Omental fat pad (tissue), 4 donors: ENCODE measurements at places on chromosomes 1 and 21.

DNA sequence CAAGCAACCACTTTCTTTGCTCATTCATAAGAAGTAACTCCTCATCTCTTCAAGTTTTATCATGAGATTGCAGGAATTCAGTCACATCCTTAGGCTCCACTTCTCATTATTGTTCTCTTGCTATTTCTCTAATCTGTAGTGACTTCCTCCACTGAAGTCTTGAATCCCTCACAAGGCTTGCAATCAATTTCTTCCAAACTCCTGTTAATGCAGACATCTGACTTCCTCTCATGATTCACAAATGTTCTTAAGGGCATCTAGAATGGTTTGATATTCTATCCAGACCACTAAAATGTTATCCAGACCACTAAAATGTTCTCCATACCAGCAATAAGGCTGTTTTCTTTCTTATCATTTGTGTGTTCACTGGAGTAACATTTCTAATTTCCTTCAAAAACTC, 528.1 kb downstream of the DPYD start:
- DNase-seq = no peak

GRCh38 chr1:116873680-116874271, 35.9 kb upstream of the PTGFRN start:
- DNase-seq = no peak

GRCh38 chr1:88217386-88217785, 466.7 kb upstream of the PKN2 start:
- DNase-seq = no peak

DNA sequence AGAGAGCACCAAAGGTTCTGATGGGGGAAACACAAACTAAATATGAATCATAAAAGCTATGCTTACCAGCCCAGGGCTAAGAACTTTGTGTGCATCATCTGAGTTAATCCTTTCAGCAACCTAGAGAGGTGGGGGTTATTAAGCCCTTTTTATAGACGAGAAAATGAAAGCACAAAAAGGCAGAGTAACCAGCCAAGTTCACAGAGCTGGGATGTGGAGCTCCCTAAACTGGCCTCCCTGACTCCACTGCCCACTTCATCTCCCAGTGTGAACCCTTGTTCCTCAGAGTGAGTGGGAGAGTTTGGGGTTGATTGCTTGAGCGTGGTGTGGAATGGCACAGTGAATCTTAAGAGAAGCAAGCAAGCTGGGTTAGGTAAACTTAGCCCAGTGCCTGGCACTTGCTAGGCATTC, 10.8 kb upstream of the BCAR3 start:
- DNase-seq = no peak

DNA sequence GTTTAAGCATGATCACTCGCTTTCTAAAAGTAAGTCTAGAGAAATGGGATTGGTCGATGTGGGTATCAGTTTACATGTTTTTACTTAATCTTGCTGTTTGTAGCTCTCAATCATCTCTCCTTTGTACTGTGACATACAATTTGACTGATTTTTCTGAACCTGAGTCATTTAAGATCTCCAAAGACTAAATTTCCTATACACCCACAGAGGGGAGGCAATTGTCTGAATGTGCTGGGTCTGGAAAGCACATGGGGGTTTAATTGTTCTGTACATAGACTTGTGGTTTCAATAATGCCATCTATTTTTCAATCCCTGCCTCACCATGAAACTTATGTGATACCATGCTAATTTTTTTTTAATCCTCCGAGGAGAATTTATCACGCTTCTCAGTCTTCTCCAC, 65.8 kb downstream of the USP25 start:
- no peak for DNase-seq

- DNase-seq = no peak
These were observed 2.8 kb upstream of the SEC22B start for GRCh38 chr1:120178799-120179756.

GRCh38 chr1:18714404-18715175, 83.9 kb downstream of the PAX7 start:
- DNase-seq = no peak

GRCh38 chr1:1361233-1361981, 3.1 kb upstream of the MXRA8 start:
- DNase-seq = no peak

DNA sequence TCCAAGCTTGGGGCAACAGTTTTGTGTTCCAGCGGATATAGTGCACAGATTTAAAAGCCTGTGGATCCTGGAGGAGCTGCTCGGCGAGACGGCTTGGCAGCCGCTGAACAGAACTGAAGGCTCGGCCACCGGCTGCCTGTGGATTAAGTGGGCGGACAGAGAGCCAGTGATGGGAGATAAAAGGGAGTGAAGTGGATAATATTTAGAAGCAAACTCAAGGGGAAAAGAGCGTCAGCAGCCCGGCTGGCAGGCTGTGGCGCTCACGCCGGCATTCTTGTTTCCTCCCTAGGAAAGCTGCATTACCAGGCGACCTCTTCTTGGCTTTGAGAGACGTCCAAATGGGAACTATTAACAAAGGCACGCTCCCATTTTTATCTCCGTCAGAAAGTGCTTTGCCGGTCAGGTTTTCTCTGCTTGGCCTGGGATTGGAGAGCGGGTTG, 10.4 kb downstream of the TRABD2B start:
- DNase-seq = no peak

DNA sequence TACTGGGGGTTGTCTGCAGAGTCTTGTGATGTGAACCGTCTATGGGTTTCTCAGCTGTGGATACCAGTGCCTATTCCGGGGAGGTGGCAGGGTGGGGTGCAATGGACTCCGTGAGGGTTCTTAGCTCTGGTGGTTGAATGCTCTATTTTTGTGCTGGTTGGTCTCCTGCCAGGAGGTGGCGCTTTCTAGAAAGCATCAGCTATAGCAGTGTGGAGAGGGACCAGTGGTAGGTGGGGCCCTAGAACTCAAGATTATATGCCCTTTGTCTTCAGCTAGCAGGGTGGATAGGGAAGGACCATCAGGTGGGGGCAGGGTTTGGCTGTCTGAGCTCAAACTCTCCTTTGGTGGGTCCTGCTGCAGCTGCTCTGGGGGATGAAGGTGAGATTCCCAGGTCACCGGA, 127.3 kb upstream of the PLD5 start:
- no peak for DNase-seq

DNA sequence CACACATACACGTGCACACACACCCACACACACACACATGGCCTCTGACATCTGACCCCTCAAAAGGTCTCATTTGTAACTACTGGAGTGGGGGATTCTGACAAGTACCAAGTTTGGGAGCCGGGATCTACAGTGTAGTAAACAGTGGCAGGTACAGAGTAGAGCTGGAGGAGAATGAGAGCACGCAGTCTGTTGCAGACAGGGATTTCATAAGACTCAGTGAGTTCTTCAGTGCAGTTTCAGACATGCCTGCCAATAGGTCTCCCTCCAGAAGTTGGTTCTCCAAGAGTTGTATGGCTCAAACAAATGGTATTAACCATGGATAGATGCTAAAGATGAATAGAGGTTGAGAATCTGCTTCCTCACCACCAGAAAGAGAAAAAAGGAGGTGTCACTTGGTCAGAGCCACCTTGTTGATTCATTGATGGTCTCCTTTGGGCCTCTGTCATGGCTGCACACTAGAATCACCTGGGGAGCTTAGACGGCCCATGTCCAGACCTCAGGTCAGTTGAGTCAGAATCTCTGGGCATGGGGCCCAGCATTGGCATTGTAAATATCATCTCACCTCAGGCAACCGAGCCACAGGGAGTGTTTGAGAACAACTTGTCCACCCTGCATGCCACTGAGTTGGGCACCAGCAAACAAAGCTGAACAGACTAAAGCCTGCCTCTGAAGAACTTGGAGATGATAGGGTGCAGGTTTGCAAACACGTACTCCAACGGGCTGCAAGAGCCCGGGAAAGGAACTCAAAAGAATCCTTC, 122.1 kb downstream of the EDEM3 start:
- no peak for DNase-seq

DNA sequence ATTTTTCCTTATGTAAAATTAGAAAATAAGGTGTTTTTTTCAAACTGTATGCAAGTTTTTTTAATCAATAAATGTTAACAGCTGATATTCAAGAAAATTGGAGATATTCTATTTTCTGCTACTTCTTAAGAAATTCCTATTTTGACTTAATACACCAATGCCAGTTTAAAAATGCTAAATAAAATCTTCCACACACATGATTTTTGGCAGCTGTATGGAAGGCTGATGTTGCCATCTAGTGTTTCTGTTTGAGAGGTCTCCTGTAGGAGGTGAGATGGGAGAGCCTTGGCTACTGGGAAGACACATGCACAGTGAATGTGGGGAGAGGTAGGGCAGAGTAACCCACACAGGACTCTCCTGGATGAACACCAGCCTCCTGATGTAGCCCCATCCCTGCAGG, 29.2 kb upstream of the OR2B11 start:
- DNase-seq = no peak

GRCh38 chr1:58282623-58283387, 263.7 kb downstream of the OMA1 start:
- DNase-seq = no peak

GRCh38 chr1:85195703-85196102, 5.1 kb downstream of the SYDE2 start:
- no peak for DNase-seq

DNA sequence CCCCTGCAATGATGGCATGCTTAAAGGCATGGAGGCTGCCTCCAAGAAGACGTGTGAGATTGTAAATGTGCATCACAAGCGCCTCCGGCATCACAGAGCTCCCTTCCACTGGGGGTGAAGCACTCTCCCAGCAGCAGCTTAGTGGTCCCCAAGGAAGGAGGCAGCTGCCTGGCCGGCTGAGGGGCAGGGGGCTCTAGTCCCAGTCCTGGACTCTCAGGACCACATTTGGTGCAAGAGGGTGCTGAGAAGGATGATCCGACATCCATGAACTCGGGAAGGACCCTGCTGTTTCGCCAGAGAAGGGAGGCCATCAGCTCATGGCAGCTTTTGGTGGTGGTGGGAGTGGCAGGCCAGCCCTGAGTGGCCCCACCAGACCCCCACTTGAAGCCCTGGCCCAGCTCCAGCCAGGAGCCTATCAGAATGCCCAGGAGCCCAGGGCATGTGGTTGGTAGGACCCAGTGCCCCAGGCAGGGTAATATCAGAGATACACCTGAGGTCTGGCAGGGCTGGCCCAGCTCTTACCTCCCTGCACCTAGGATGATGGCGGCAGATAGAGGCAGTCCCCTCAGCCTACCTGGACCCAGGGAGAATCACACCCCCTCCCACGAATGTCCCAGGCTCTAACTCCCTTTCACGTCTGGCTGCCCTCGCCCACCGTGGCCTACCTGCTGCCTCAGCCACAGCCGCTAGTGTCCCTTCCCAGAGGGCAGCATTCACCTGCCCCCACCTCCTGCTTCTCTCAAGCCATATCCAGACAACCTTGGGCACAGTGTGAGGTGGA, 2.4 kb upstream of the WNT9A start:
- DNase-seq = no peak

- DNase-seq = no peak
These were observed 9.9 kb downstream of the TSSK3 start for GRCh38 chr1:32372149-32372756.

DNA sequence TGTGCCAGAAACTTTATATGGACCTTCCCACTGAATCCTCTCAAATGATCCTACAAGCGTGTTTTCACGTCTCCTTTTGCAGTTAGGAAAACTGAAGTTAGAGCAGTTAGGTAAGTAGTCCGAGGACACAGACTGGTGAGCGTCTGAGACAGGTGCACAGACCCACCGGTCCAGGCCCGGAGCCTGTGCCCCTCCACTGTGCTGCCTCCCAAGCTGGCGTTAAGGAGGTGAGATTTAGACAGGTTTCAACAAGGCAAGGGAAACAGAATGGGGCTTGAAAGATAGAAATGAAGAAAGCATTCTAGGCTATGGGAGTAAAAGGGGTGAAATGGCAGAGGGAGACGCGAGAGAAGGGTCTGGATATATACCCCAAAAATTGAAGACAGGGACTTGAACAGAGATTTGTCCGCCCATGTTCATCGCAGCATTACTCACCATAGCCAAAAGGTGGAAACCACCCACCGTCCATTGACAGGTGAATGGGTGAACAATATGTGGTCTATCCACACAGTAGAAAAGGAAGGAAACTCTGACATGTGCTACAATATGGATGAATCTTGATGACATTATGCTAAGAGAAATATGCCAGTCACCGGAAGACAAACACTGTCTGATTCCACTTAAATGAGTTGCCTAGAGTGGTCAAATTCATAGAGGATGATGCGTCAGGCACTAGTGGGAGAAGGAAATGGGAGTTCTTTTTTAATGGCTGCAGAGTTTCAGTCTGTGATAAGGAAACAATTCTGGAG, 15.7 kb upstream of the PKP1 start:
- DNase-seq = no peak

DNA sequence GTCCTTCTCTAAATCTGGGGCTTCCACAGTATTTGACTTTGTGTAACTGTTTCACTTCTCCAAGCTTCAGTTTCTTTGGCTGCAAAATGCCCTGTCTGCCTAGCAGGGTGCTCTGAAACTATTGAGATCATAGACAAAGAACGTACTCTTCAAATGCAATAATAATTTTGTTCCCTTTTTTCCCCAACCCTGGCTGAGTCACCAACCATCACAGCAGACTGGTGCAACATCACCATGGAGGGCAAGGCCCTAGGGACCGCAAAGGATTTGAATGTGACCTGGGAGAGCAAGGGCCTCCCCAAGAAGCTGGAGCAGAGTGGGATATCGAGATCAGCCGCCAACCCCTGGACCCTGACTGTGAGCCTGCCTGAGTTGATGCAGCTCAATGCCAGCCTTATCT, 115.0 kb downstream of the FCRL5 start:
- no peak for DNase-seq

- DNase-seq = no peak
These were observed 203.2 kb downstream of the HIVEP3 start for GRCh38 chr1:41715441-41716095.

DNA sequence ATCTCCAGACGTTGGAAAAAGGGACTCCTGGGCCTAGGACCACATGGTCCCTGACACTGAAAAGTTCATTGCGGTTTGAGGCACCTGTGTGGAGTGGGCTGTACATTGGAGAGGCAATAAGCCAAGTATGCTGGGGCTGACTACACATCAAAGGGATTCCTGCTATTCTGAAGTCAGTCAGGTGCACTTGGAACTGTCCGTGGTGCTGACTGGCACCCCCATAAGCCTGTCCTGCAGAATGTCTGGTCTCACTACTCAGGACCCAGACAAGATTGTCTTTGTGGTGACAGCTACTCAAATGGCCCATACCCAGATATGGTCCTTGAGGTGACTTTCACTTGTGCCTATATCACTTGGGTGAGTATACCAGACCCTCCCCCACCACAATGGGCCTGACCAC, 150.6 kb downstream of the RWDD3 start:
- no peak for DNase-seq

GRCh38 chr1:61132645-61133334, 50.4 kb downstream of the NFIA start:
- no peak for DNase-seq

DNA sequence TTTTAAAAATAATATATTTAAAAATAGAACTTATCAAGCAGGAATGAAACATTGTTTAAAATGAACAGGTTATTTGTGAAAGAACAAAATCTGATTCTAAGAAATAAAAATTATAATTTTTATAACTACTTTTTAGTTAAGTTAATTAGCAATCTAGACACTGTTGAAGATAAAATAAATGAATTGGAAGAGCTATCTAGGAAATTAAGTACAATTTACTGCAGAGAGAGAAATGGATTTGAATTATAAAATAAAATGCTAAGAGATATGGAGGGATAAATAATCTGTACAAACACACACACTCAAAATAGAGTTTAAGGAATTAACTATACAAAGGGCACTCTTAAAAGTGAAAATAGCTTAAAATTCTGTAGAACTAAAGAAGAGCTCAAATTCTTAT, 1123.1 kb downstream of the PLA2G4A start:
- no peak for DNase-seq

- DNase-seq = no peak
These were observed 307.0 kb downstream of the NFIA start for GRCh38 chr1:61389194-61389925.
